Activated naive CD4-positive, alpha-beta T cell (primary cell): ENCODE measurements at places on chromosomes 1 and 21.

- no peak for DNase-seq
Measured at GRCh38 chr1:186798960-186799688, 29.6 kb upstream of the PLA2G4A start.

GRCh38 chr1:53717025-53717804, 21.7 kb downstream of the GLIS1 start:
- no peak for DNase-seq

GRCh38 chr1:211892577-211892976, 62.0 kb upstream of the LPGAT1 start:
- DNase-seq, result no peak

- no peak for DNase-seq
Measured at GRCh38 chr1:205071028-205071409, 13.2 kb downstream of the TMEM81 start.

DNA sequence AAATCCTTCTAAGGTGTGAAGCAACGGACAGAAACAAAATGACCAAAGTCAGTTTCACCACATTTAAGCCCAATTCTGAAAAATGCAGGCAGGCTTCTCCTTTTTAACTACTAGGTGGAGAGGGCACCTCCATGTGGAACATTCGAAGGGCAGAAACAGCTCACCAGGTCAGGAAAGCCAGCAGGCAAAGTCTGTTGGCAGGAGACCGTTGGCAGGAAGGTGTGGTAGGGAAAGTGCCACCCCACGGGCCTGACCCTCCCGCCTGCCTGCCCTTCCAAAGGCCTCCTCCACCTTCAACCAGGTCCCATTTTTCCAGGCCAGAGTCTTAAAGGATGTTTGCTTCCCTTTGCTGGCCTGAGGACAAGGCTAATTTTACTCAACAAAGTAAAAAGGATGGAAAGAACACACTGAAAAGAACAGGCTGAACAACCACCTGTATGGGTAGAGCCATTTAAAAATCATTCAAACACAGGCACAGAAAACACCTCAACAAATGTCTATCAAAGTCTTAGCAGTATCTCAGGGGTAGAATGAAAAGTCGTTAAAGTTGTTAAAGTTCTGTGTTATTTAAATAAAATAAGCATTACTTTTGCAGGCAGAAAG, 26.4 kb downstream of the CAPZB start:
- DNase-seq, result no peak

DNA sequence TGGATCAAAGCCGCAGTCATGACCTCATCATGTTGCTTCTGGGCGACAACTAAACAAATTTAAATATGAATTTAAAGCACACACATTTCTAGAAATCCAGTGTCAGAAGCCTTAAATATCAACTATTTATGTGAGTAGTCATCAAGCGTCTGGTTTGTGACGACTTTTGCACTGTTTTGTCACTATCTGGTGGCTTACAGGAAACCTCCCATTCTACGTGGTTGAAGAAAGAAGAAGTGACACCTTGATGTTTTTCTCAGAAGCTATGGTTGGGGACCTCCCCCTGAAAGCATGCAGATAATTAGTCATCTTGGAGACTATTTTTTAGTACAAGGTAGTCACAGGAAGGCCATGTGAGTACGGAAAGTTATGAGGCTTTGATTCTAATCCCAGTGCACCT, 58.5 kb downstream of the TENT5C start:
- no peak for DNase-seq

DNA sequence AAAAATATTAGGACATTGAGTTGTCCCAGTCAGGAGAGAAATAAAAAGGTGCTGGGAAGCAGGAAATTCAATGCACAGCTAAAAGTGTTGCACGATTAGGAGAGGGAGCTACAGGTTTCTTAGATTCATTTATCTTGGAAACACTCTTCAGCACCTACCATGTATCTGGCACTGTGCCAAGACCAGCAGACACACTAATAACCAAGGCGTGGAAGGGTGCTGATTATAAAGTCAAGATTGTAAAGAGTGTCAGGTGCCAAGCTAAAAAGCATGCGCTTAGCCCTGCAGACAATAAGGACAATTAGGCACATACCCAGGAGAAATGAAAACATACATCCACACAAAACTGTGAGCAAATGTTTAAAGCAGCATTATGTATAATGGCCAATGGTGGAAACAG, 129.9 kb downstream of the DSCAM start:
- DNase-seq, result no peak

GRCh38 chr1:85274969-85275453, 1.4 kb downstream of the BCL10 start:
- DNase-seq, result no peak

GRCh38 chr1:14321422-14321821, 277.1 kb upstream of the KAZN start:
- DNase-seq, result no peak

DNA sequence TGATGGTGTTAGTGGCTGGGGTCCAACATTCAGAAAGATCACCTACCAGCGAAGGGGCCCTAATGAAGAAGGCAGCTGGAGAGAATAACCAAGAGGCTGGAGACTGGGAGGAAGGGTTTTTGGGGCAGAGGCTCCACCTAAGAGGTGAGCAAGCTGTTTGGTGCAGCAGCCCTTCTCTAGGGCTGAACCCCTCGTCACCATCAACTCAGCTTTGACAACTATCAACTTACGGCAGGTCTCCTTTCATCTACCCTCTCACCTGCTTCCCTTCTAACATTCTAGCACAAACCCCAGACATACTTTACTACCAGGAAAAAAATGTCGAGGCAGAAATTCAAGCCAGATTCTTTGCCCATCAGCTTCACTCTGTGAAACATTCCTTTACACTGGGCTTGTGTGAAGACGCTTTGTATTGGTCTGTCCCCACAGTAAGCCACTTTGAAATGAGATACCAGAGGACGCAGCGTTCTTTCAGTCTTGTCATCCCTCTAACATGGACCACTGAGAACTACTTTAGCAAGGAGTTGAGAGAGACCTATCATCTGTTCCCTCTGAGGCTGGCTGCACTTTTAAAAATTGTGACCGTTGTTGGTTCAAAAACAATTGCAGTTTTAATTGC, 84.6 kb downstream of the RAVER2 start:
- no peak for DNase-seq

DNA sequence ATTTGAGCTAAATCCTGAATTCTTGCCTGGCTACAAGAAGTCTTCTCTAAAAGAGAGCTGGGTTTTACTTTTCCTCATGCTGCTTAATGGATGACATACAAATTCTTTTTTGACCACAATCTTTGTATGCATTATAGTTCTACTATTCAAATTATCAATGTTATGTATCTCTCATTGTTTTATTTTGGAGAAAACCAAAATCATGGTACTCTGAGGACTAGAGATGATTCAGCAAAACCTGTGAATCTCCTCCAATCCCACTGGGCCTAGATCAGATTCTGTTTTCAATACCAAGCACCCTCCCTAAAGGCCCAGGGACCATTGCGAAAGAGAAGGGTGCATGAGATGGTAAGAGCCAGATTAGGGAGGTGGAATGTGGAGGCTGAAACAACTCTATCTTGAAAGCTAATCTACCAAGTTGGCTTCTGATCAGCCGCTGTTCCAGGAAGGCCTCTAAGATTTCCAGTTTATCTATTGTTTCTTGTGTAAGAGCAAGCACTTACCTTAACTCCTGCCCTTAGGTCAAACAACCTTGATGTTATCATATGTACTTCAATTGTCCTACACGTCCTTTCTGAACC, 547.2 kb downstream of the PLPP3 start:
- no peak for DNase-seq

GRCh38 chr1:56432166-56432971, 147.0 kb downstream of the PLPP3 start:
- DNase-seq, result no peak

- no peak for DNase-seq
Measured at GRCh38 chr1:187326557-187326956, 497.8 kb downstream of the PLA2G4A start.

- DNase-seq, result no peak
Measured at GRCh38 chr1:154611150-154611862, 3.3 kb upstream of the ADAR start.

- DNase-seq, result no peak
Measured at GRCh38 chr1:26538480-26539412, 9.2 kb downstream of the RPS6KA1 start.

- DNase-seq, result no peak
Measured at GRCh38 chr21:45448810-45449657, 44.1 kb downstream of the COL18A1 start.

- DNase-seq, result no peak
Measured at GRCh38 chr21:38897532-38898421, 92.0 kb downstream of the ETS2 start.

DNA sequence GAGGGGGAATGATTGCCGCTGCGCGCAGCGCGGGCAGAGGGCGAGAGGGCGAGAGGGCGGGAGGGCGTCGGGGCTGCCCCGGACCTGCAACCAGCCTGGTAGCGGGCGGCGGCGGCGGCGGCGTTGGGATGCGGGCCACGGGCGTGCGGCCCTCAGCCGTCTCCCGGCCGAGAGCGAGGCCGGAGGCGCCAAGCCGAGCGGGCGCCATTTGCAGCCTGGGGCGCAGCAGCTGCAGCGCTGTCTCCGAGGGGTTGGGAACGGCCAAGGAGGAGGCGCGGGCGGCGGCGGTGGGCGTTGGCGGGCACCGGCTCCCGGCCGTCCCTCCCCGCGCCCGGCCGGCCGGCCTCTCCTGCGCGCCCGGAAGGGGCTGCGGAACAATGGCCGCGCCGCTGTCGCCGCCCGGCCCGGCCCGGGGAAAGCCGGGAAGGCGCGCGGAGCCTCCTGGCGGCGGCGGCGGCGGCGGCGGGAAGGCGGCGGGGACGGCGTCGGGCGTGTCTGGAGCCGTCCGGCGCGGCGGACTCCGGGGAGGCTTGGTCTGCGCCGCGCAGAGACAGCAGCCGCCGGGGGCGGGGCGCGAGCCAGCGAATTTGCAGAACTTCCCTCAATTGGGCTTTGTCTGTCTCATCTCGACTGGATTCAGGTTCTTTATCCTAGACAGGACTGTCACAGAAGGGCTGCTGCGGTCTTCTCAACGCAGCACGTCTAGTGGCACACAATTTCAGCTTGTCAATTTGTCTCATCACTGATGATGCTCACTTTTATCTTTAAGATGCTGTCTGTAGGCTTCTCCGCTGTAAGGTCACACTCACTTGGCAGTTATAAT, 35.7 kb downstream of the ZBTB8B start:
- DNase-seq, result no peak

DNA sequence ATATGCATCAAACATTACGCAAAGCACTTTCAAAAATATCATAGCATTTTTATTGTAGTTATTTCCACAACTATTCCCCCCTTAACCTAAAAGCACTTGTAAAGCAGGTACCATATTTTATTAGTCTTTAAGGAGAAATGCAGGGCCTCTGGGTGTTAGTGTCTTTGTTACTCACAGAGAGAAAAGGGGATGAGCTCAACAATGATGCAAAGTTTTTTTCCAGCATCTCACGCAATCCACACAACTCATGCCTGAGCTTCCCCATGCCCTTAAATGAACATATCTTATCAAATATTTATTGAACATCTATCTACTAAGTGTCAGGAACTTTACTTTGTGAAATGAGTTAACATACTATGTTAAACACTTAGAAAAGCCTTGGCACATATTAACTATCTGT, 50.6 kb downstream of the BEND5 start:
- no peak for DNase-seq

DNA sequence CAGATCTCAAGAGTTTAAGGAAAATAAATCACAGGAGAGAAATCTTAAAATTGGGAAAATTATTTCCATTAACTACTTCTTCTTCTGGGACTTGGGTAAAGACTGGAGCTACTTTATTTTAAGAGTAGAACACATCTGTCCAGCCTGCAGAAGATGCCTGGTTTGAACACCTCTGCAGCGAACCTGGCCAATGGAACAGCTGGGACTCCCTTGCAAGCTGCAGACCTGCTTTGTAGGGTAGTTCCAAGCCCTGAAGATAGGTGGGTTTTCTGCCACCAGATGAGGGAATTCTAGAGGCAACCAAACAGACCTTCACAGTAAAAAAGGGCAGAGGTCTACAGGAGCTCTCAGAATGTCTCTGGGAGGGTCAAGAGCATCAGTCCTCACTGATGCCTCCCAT, 86.5 kb upstream of the CACNA1E start:
- DNase-seq, result no peak

DNA sequence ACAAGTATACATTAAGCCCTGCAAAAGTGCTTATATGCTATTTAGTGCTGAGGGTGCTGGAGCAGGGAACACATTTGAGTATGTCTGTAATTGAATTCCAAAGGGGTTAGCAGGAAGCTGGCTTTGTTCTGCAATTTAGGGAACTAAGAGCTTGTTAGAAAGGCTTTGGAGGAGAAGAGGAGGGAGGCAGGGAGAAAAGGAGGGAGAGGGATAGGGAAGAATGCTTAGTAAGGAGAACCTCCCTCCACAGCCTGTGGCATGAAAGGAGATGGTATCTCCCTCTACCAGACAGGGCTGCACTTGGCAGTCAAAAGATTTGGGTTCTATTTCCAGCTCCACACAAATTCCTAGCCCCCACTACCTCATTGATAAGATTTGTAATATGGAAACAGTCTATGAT, 217.8 kb downstream of the DAB1 start:
- DNase-seq, result no peak

- DNase-seq, result no peak
Measured at GRCh38 chr1:41365320-41365633, 4.0 kb downstream of the FOXO6 start.

DNA sequence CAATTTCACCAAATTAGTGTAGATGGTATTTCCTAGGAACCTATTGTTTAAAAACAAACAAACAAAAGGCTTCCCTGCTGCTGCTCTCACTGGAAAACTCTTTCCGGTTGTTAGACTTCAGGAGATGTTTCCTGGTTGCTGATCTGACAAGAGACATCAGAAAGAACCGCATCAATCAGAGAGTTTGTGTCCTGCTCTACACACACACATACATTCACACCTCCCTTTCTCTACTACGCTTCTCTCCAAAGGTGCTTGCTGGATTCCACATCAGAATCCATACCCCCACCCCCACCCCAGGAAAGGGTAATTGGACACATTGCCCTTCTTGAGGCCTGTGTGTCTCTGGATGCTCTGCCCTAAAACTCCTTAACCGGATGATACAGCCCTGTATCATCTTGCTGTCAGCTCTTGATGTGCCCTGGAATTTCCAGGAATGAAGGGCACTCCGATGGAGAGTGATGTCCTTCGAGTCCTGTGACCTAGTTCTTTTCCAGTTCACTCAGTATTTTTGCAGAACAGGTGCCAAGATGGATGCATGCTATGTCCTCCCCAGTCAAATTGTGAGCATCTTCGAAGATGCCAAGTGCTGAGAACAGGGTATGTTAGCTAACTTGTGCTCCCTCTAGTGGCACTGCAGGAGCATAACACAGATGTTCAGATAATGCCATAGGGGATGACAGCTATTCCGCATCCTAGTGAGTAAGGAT, 113.7 kb upstream of the SLC35F3 start:
- no peak for DNase-seq
